NCI-H446 treated with DMSO at 0.1 percent for 48 hours (cell line): ENCODE measurements at places on chromosomes 4 and X.

GRCh38 chr4:155675709-155676429 is 9.2 kb downstream of the GUCY1A1 start:
- DNase-seq: no peak

DNA sequence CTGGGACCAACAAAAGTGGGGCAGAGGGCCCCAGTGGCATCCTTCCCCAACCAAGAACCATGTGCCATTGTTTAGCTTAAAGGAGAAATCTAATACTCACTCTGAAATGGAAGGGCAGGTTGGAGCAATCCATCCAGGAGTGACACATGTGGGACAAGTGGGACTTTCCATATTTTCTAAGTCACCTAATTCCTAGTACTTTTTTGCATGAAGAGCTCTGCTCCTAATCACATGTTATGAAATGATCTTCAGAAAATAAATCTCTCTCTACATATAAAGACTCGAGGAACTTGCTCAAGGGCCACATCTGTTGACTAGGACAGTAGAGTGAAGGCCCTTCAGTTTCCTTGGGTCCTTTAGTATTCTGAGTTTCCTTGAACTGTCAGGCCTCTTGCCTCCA is 2.5 kb downstream of the CYBB start:
- no peak for DNase-seq

DNA sequence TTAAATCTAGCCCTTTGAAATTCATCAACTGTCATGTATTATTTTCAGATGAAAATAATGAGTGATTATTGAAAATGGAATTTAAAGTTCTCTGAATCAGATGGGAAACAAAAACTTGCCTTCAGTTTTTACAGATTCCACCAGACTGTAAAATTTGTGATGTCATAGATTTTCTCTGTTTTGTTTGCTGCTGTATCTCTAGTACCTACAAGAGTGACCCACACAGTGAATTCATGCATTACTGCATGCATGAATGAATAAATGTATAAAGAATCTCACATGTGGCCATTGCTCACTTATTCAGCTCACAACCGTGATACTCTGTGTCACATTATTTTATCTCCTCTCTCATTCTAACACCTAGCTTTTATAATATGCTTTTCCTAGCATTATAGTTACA is 532.2 kb upstream of the AGA start:
- no peak for DNase-seq

- DNase-seq: no peak
Measured at GRCh38 chr4:8777320-8778196, 94.1 kb downstream of the HMX1 start.

- DNase-seq: peak; percentile 28
Measured at GRCh38 chrX:120604361-120604782, 471 bp downstream of the MCTS1 start.

DNA sequence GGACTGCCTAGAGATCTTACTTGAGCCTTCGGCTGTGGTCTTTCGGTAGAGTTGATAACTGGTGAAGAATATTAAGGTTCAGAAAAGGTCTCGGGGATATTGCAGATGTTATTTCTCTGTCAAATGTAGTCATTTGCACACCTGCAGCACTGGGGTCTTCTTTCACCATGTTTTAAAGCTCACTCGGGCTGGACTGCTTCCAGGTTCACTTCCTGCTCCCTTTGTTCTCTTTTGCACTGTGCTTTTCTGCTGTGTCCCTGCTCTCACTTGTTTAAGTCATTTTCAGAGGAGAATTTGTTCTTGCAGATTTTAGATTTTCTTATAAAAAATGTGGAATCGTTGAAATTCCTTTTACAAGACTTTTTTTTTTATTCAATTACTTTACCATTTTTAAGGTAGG is 68.5 kb downstream of the BMPR1B start:
- DNase-seq: no peak

DNA sequence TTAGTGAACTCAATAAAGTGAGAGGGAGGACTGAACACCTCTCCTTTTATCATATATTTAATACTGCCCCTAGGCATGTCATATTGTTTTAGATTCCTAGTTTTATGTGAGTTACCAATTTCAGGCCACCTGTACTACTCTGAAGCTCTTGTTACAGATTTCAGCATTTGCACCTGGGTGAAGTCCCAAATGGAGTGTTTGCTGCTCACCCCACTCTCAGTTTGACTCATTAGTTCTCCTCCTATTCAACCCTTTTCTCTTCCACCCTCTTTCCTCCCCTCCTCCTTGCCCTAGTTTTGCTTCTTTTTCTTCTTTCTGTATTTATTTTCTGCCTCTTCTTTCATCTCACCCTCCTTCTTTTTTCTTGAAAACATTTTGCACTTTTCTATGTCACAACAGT is 1852.2 kb upstream of the IGFBP7 start:
- no peak for DNase-seq

DNA sequence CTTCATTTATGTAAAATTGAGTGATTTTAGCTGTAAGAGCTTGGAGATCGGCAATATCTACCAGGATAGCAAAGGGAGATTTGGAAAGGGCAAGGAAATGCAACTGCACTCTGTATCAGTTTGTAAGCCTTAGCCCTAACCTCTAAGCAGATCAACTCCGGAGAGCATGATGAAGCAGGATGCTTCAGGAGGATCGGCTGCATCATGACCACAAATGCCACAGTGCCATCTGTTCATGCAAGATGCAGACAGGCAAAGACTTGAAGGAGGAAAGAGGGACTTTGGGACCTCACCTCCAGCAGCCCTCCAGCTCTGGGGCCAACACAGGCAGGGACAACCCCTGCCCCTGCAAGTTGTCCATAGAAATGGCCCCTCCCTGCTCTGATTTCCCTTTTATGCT is 377.6 kb upstream of the GATB start:
- no peak for DNase-seq

DNA sequence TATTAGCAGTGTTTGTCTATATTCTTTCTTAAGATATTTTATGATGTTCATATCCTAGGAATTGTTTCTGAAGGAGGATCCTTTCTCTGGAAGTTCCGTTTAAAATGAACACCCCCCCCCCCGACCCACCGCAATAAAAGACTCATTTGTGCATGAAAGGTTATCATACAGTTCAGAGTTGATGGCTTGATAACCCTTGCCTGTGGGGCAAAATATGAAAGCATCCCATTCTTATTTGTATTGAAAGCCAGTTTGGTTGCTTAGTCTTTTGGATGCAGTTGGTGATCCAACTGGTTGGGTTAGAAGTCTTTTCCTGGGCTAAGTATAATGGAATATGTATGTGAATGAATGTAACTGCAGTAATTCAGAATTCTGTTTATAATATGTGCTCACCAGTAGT is 8.3 kb downstream of the INTS6L start:
- no peak for DNase-seq

- no peak for DNase-seq
Measured at GRCh38 chrX:3638280-3638873, 75.1 kb downstream of the PRKX start.

GRCh38 chr4:6746721-6747293 is 30.8 kb downstream of the BLOC1S4 start:
- no peak for DNase-seq

DNA sequence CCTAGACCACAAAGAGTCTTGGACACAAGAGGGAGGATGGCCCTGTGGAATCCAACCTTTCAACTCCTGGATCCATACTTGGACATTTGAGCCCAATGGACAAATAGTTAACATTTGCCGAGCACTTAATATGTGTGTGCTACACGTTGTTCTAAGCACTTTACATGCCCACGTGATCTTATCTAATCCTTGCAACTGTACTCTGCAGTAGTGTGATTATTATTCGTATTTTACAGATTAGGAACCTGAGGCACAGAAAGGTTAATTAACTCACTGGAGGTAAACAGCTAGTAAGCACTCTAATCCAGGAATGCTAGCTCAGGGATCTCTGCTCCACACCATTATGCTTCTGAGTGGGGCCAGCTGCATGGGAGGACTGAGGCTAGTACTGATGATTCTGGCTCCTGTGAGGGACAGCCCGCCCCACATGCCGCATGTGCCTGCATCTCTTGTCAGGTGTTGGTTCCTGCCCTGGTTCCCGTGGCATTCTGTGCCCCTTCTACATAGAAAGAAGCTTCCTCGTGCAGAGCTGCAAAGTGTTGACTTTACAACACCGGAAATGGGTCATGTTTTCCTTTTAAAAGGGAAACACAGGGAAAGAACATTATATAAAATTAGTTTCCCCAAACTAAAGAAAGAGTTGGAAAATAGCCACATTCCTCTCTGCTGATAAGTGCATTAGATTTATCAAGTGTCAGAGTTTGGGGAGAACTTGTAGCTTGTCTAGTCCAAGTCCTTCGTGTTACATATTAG is 34.8 kb downstream of the PLAC1 start:
- DNase-seq: no peak

DNA sequence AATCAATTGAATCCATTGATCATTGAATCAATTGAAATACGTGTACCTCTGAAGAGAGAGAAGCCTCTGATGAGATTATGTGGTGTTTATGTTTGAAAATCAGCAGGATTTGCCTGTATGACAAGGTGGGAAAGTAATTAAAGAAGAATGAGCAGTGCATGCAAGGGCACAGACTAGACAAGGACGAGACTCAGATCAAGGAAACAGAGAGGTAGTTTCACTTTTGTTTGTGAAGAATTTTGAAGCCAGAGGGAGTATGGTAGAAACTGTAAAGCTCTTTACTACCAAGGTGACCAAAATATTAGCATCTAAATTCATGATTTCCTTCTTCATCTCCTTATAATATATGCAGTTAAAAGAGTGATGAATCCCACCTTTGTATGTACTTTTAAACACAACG is 1830.0 kb upstream of the IGFBP7 start:
- DNase-seq: no peak

DNA sequence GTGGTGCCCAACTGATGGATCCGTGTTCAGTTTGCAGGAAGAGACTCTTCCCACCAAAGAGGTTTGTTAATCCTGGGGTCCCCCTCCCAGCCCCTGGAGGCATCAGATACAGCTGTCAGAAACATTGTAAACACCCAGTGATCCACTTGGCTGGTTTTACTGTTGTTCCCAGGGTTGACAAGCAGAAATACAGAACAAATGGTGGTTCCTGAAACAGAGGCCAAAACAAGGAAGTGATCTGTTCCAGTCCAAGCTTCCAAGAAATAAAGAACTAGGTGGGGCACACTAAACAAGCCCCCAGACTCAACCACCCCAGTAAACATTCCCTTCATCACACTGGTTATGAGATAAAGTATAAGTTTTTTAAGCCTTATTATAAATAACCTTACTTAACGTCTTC is 1.4 kb downstream of the TMLHE start:
- DNase-seq: no peak

DNA sequence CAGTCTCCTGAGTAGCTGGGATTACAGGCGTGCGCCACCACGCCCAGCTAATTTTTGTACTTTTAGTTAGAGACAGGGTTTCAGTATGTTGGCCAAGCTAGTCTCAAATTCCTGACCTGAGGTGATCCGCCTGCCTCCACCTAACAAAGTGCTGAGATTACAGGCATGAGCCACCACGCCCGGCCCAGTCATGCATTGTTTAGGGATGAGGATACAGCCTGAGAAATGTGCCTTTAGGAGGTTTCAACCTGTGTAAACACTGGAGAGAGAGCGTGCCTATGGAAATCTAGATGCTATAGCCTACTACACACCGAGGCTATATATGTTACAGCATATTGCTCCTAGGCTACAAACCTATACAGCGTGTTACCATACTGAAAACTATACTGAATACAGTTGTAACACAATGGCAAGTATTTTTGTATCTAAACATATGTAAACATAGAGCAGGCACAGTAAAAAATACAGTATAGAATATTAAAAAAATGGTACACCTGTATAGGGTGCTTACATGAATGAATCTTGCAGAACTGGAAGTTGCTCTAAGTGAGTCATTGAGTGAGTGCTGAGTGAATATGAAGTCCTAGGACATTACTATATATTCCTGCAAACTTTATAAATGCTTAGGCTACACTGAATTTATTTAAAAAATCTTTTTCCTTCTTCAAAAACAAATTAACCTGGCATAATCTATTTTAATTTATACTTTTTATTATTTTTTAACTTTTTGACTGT is 588.2 kb upstream of the ADGRL3 start:
- DNase-seq: no peak

DNA sequence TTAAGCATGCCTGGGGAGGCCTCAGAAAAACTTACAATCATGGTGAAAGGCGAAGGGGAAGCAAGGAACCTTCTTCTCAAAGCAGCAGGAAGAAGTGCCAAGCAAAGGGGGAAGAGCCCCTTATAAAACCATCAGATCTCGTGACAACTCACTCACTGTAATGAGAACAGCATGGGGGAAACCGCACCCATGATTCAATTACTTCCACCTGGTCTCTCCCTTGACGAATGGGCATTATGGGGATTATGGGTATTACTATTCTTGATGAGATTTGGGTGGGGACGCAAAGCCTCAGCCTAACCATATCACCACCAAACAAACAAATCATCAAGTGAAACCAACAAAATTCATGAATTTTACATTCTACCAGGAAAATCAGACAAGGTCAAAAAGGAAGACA is 76.7 kb upstream of the TAB3 start:
- no peak for DNase-seq

DNA sequence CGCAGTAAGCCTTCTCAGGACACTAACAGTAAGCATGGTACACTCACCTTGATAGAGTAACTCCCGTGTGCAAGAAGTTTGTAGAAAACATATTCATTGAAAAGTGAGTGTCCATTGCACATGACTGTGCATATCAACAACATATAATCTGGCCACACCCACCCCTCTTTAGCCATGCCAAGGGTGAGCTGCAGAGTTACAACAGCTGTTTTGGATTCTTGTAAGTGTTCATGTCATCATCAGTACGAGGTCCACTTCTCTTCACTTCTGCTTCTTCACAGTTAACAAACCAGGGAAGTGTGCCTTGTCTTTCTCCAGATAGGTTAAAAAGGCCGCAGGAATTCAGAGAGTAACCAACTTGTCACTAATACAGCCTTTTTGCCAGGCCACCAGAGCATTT is 116.6 kb downstream of the IRF2 start:
- DNase-seq: no peak

GRCh38 chr4:158871335-158871724 is 102.5 kb downstream of the FNIP2 start:
- DNase-seq: no peak

DNA sequence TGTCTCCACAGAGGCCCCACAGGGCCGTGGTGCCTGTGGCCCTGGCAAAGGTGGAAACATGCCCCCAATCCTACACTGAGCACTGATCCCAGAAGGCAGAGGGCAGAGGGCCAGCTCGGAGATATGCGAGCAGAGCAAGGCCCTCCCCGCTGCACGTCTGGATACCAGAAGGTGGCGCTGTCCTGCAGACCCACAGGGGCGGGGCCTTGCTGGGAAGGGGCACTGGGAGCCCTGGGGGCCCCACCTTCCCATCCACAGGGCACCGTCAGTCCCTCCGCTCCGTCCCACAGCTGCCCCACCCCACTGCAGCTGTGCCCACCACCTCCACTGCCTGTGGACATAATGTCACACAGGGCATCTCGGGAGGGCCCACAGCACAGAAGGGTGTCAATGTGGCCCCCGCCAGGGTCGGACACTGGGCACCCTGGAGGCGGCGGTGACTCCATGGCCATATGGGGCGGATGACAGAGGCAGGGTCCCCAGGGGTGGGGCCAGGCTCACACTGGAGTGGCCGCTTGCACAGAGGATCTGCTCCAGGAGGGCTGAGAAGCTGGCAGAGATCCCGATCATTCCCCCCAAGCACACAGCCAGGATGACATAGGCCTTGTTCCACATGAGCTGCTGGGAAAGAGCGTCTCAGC is 4.8 kb downstream of the SLC49A3 start:
- DNase-seq: no peak
